ENCODE measurements at places on chromosomes 16 and 17.

DNA sequence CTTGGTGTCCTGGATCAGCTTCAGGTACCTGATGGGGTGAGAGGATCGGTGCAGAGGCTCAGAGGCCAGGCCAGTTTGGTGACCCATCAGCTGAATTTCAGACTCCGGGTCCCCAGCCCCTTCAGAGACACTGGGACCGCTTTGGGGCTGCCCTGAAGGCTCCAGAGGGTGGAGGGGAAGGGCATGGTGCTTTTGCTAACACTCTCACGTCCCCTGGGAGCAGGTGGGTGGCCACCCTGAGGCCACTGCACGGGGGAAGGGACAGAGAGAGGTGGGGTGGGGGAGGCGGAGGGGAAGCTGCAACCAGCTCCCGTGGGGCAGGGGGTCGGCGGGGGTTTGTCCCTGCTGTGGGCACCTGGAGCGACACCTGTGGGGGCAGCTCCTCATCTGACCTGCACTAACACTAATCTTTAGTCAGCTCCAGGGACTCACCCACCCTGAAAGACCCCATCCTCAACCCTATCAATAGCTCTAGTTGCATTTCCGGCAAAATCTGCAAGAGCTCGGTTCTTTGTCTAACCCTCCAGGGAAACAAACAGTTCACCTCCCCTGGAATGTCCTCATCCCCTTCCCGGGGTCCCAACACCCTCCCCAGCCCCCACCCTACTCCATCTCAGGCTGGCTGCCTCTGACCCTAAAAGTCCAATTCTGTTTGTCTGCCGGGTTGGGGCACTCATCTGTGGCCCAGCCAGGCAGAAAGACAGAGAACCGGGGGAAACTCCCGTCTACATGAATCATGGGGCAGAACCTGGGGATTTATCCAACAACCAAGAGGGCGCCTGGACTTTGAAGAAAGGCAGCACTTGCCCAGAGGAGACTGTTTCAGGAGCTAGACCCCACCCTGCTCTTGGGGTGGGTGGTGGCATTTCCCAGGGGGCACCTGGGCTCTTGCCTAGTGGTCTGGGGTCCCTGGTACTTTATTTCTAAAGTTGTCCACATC, 91.9 kb upstream of the CBX4 start:
- DNase-seq = no peak

GRCh38 chr16:7037495-7037894, 295.1 kb upstream of the RBFOX1 start:
- no peak for DNase-seq

GRCh38 chr16:71610936-71611871, 14.8 kb upstream of the MARVELD3 start:
- DNase-seq = peak; percentile 86

GRCh38 chr16:29710227-29711219, 31.5 kb downstream of the QPRT start:
- DNase-seq = peak; percentile 54

- DNase-seq = no peak
These were observed 4.4 kb upstream of the MYO1C start for GRCh38 chr17:1496869-1497268.

DNA sequence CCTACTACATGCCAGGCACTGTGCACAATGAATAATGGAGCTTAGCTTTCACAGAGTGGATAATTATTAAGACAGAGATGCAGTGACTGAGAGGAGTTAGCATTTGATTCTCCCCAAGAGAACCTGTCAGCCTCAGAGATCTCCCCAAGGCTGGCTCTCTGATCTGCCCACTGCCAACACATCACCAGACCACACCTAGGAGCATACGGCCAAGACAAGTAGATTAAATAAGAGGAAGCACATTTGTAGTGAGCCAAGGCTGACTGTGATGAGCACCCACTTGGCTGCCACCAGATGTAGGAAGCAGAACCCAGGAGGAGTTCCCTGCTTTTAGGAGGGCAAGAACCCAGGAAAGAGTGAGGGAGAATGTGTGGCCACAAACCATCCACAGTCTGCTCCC, 130.1 kb downstream of the SPACA3 start:
- DNase-seq = no peak

GRCh38 chr16:2964475-2965336, 631 bp downstream of the KREMEN2 start:
- DNase-seq = peak; percentile 89

DNA sequence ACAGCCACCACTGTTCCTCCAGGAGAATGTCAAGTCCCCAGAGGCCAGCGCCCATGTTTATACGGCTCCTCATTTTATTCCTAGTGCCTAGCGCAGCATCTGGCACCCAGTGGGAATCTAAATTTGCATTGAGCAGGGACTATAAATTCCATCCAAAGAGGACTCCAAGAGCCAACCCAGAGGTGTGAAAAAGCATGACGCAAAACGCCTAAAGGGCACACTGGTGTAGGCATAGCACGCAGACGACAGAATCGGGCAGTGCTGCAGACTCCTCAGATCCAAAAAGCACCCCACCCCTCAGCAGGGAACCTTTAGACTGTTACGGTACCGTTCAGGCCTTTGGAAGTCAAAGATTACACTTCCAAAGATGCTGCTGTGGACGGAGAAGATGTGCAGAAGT, 19.5 kb downstream of the TEKT5 start:
- DNase-seq = no peak

GRCh38 chr17:63365366-63366240, 80.5 kb downstream of the CYB561 start:
- DNase-seq = no peak

DNA sequence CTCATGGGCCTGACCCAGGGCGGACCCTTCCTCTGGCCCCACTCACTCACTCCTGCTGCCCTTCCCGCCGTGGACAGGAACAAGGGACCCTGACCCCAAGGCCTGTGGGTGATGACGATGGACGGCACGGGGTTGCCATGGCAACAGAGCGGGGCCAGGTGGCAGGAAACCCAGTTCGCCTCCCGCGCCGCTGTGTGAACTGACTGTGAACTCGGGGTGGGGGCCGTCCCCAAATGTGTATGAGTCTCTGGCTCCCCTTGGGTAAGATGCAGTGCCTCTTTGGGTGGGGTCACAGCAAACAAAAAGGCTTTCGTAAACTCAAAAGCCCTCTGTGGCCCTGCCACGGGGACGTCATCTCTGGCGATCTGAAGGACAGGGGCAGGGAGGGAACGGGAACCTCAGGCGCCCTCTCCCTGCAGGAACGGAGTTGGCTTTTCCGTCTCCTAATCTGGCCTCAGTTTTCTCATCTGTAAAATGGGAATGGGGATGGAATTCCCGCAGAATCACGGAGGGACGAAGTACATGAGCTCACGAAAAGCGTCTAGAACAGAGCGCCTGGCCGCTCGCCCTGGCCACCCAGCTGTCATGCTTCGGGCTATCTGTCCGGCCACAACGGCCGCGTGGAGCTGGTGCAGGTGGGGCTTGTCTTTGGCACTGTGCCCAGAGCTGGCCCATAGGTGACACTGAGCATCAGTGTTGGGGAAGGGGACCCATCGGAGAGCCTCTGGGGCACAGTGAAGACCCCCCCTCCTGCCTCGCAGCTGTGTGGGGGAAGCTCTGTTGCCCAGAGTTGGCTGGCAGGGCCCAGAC, 44.9 kb upstream of the PABPN1L start:
- no peak for DNase-seq

DNA sequence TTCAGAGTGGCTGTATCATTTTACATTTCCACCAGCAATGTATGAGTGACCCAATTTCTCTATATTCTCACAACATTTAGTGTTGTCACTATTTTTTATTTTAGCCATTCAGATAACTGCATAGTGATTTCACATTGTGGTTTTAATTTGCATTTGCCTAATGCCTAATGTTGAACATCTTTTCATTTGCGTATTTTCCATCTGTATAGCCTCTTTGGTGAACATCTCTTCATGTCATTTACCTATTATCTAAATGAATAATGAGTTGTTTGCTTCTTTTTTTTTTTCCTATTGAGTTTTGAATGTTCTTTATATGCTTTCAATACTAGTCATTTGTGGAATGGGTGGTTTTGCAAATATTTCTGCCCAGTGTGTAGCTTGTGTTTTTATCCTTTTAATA, 120.9 kb upstream of the CPHXL start:
- DNase-seq = no peak

- peak; percentile 81 for DNase-seq
These were observed at the start of gene BMERB1 for GRCh38 chr16:15434425-15435215. Gene BMERB1 (plus strand): TSS chr16:15434588. CDS start chr16:15434654, 66 bp downstream.

- DNase-seq = no peak
These were observed 3.8 kb downstream of the RNF213 start for GRCh38 chr17:80264205-80265075.

DNA sequence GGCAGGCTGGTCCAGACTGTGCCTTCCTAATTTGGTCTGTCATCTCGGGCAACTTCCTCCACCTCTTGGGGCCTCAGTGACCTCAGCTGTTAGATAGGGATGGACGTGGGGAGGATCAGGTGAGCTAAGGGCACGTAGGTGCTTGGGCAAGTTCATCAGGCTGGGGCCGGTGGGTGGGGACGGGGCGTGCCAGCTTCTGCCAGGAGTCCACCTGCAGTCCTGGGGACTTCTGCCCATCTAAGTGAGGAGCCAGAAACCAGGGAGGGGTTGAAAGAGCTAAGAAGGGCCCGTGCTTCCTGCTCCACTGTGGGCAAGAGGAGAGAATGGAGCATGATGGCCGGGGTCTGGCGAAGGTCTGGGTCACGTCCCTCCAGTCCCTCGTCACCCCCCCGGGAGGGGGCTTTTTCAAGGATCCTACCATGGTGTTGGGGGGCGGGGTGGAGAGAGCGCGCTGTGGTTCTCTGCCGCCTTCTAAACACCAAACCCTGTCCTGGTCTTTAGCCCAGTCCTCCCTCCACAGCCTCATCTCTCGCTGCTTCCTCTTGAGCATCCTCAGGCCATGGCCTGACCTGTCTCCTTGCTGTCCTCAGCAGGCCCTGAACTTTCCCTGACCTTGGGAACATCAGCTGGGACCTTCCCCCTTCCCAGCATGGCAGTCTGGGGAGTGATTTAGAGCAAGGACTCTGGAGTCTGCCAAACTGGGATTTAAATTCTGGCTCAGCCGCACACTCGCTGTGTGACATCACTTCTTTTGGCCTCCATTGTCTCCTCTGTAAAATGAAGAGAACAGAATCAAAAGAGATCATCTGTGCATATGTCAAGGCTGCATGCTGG, 21.6 kb downstream of the SPNS2 start:
- no peak for DNase-seq
